Renal cortical epithelial cell (primary cell): ENCODE measurements at places on chromosomes 2 and 18. TPM values are rescaled to one million over a fixed set of nuclear protein-coding genes. Genes with fewer than 3 reads are reported as not detected.
A peak's percentile ranks its signal among the peaks of the same experiment; 100 is the strongest.

DNA sequence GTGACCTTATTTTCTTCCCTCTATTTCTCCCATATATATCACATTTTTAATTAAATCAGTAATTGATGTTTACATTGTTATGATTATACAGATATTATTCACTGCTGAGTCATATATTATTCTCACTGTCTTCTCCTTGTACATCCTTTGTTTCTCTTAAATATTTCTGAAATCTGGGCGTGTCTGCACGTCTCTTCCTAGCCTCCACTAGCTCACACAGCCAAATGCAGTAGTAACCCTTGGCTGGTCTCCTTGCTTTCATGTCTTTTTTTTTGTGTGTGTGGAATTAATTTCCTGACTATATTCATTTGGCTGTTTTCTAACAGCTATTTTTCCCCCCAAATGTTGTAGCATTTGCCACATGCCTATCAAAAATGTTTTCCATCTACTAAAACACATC is 15.8 kb downstream of the CCNYL1 start:
- no peak for DNase-seq

Gene CDCA7
- total RNA-seq: 3.2 and 9.6 TPM in 2 replicates

Gene UGT1A6
- 206 and 675 TPM in 2 replicates for total RNA-seq

DNA sequence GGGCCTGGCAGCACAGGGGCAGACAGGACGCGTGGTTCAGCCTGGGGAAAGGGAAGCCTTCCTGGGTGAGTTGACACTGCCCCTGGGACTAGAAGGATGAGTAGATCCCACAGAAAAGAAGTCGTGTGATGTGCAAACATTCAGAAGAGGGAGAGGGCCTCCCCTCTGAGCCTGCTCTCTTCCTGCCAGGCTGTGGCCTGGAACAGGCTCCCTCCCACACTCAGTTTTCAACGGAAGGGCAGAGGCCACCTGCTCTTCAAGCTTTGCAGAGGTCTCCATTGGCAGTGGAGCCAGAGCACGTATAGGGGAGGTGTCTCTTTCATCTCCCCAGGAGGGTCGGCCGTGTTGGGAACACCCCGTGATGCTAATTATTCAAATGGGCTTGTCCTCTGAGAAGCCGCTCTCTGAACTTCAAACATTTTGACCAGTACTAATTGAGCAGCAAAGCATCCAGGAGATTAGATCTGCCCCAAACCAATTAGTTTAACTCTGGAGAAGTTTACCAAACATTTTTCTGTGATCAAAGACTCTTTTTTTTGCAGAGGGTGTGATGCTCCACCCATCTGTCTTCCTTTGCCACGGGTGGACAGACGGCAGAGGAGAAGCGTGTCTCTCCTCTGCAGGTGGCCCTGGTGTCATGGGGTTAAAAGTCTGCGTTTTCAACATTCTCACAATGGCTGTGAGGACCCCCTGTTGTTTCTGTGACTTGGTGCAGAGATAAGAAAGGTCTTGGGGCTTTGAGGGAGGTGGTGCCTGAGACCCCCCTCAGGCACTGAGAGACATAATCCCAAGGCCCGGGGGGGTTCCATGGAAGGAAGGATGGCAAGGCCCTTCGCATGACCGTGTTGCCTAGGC is 29.5 kb upstream of the ODC1 start:
- DNase-seq: no peak

GRCh38 chr2:236632295-236633218 is 62.9 kb downstream of the ACKR3 start:
- DNase-seq: no peak

DNA sequence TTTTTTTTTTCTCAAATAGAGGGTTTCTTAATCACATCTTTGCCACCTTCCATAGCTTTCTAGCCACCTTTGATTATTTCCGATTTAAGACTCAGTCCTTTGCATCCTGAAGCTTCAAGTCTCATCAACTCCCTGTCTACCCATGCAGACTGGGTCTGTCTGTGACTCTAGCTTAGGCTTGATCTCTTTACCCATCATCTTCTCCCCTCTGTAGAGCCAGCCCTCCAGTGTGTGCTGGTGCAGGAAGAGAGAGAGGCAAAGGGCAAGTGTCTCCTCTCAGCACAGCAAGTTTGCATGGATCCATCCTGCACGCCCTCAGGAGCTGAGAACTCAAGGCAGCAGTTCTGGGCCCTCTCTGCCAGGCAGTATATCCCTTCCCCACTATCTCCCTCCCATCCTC is 70.4 kb downstream of the HNRNPLL start:
- no peak for DNase-seq

GRCh38 chr2:148604927-148605326 is 39.6 kb upstream of the EPC2 start:
- DNase-seq: no peak

GRCh38 chr2:84942964-84943421 is 28.0 kb upstream of the KCMF1 start:
- DNase-seq: no peak

DNA sequence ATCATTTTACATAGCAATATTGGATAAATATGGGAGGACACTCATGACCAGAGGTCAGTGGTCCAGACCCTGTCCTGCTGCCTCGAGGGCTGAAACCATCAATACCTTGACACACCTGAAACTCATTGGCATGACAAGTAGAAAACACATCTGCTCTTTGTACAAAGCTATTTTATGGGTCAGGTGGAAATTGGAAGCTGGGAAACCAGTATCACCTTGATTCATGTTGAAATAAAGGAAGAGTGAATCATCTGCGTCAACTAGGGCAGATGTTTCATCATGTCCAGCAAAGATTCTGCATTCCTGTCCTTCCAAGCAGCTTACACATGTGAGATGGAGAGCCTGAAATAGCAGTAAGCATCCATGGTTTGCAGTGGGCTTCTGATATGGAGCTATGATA is 80.0 kb upstream of the ERBB4 start:
- DNase-seq: peak; percentile 41

Gene SOX11
- under 0.01 and 0.05 TPM in 2 replicates for total RNA-seq

GRCh38 chr2:75844651-75845050 is 133.9 kb upstream of the GCFC2 start:
- DNase-seq: no peak

DNA sequence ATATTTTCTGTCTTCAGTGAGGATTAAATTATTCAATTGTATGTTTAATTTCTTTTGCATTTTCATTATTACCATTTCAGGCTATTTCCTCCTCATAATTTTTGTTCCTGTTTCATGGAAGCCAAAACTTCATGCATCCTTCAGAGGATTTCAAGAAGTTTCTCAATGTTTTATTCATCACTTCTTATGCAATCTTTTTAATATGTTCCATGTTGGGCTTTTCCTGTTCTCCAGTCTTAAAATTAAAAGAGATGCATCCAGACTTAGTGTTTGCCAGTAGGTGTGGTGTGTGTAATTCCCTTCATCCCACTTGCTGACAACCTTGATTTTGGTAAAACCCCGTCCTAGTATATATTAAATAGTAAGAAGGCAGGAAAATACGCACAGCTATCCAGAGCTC is 190.0 kb downstream of the EN1 start:
- DNase-seq: no peak

GRCh38 chr2:16656784-16657391 is 8.7 kb downstream of the CYRIA start:
- DNase-seq: peak; percentile 62

DNA sequence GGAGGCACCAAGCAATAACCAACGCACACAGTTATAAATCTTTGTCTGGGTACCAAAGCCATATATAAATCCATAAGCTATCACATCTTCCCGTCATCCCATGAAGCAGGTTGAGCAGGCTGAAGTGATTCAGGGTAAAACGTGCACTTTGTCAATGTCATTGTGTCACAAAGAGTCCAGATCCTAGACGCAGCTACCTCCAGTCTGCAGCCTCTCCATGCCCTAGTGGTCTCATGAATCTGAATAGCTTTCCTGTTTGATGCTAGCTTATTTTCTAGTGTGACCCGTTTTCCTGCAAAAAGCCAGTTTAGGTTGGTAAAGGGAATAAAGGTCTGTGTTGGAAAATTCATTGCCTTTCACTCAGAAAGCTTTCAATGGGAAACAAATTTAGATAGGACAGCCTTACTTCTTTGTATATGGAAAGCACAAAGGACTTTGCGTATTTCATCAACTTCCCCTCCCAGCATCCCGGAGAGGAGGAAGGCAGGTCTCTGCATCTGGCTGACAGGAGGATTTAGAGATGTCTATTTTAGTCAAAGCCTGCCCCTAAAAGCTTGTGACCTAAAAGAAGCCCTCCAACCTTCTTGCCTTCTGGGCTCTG is 222.3 kb upstream of the ARL4C start:
- DNase-seq: no peak

GRCh38 chr2:112144966-112145365 is 6.8 kb downstream of the FBLN7 start:
- DNase-seq: no peak

DNA sequence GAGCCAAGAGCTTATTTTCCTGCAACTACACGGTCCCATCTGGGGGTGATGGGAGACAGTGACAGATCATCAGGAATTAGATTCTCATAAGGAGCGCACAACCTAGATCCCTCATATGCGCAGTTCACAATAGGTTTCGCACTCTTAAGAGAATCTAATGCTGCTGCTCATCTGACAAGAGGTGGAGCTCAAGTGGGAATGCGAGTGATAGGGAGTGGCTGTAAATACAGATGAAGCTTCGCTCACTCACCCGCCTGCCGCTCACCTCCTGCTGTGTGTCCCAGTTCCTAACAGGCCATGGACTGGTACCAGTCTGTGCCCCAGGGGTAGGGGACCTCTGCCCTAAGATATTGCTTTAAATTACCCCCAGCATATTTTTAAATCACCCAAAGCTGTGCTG is 10.8 kb downstream of the LRRFIP1 start:
- no peak for DNase-seq
